ENCODE measurements at places on chromosomes 5 and 9.

- ATAC-seq: no peak
Measured at GRCh38 chr5:133113331-133114061, 61.7 kb downstream of the HSPA4 start.

DNA sequence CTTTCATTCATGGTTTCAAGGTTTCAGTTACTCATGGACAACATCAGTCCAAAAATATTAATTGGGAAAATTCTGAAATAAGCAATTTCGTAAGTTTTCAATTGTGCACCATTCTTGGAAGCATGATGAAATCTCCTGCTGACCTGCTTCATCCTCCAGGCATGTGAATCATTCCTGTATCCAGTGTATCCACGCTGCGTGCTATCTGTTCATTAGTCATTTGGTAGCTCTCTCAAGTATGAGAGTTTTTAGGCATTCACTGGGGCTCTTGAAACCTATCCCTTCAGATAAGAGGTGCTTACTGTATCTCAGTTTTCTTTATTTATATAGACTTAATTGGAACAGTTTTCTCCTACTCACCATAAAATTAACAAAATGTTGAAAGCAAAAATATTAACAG is 293.0 kb downstream of the CDH12 start:
- ATAC-seq: peak; percentile 94

- ATAC-seq: no peak
Measured at GRCh38 chr9:105278751-105279150, 34.3 kb downstream of the SLC44A1 start.

- no peak for ATAC-seq
Measured at GRCh38 chr5:134083517-134083916, 31.0 kb upstream of the TCF7 start.

- ATAC-seq: no peak
Measured at GRCh38 chr9:121386442-121387175, 16.6 kb upstream of the STOM start.

DNA sequence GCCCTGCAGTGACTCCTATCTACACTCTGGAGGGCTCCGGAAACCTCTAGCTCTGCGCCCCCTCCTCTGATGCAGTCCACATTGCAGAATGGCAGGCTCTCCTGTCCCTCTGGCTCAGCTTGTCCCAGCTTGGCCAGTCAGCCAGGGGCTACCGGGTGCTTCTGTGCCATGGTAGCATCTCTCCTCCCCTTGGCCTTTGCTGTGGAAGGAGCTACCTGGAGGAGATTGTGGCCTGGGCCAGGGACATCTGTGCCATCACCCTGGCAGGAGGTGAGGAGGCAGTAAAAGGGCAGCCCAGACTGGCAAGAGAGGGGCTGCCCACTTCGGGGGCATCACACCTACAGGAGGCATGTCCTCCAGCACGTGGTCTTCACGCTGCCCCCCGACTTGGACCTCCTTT is 38.1 kb upstream of the FCN1 start:
- ATAC-seq: no peak

GRCh38 chr9:23743036-23743435 is 83.0 kb downstream of the ELAVL2 start:
- no peak for ATAC-seq

GRCh38 chr9:126366366-126367011 is 39.9 kb downstream of the MVB12B start:
- ATAC-seq: no peak

DNA sequence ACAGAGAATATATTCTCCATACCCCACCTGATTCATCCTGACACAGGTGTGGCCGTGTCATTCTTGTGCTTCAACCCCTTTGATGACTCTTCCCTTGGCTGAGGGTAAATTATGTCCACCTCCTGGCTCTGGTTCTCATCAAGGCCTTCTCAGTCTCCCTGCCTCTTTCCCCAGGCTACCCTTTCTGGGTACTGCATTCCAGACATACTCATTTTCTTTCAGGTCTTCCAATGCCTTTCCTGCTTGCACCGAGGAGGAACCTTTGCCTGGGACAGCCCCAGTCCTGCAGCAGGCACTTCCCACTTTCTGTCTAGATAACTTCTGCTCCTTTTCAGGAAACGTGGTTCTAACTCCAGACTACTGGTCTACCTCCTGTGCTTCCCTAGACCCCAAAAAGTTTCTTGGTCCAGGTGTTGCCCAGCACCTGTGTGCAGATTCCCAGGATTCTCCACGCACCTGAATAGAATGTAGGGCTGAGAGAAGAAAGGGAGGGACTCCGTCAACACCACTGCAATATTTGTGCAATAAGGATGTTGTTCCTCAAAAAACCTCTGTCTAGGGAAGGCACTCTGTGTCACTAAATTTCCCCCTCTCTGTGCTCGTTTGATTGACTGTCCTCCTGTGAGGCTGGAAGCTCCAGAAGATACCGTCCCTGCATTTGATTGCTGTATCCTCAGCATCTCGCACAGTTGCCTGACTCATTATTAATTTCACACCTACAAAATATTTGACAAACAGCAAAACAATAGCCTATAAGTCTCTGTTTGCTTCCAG is 255.4 kb upstream of the NFIL3 start:
- no peak for ATAC-seq

- ATAC-seq: no peak
Measured at GRCh38 chr5:137506296-137506695, 7.2 kb upstream of the SPOCK1 start.

Measured in motor neuron (in vitro differentiated cells).